ENCODE measurements at places on chromosomes 4 and X.

GRCh38 chr4:145580906-145581305 lies 38.3 kb upstream of the MMAA start:
- H3K27ac ChIP-seq = no peak overlapping the region
- H3K36me3 ChIP-seq = no peaks in the 10 kb centered on the region
- DNase-seq = peak; percentile 56

GRCh38 chr4:17339376-17339775 lies 172.5 kb downstream of the QDPR start:
- H3K27me3 ChIP-seq = no peaks in the 10 kb centered on the region
- no peak overlapping the region for H3K27ac ChIP-seq
- H3K36me3 ChIP-seq = no peaks in the 10 kb centered on the region
- H3K4me1 ChIP-seq = no peaks in the 10 kb centered on the region

DNA sequence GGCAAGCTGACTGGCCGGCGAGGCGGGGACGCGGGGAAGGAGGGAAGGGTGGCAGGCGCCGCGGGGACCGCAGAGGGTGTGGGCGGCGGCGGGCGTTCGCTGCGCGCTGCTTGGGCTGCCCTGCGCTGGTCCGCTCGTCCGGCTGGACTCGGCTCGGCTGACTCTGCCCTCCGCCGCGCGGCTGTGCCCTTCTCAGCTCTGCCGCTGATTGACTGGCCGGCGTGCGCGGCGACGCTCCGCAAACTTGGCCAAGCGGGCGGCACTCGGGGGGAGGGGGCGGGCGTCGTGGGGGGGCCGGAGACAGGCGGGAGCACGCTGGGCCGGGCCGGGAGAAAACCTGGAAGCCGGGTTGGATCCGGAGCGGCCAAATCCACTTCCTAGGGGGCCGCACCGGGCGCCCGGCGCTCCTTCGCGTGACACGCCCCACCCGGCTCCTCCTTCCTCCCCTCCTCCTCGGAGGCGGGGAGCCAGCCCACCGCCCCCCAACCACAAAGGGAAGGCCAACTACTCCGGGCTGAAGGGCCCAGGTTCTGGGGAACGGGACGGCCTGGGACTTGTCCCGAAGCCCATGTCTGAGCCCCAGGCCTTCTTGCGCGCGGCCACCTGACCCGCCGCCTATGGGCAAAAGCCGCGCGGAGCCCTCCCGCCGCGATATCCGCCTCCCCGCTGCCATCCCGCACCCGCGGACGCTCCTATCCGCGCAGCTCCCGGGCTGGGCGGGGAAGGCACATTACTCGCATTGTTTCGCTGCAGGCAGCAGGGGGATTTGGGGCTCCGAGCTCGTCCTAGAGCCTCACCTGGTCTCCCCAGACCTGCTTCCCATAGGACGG lies at the start of gene GPC4:
GPC4 (minus strand) TSS at position 214 of the 830 bp plus-strand sequence. CDS start 524 bp downstream, outside the sequence.
- no peaks in the 10 kb centered on the region for H3K4me1 ChIP-seq
- H3K27me3 ChIP-seq = no peaks in the 10 kb centered on the region
- DNase-seq = peak; percentile 56
- H3K36me3 ChIP-seq = no peaks in the 10 kb centered on the region

DNA sequence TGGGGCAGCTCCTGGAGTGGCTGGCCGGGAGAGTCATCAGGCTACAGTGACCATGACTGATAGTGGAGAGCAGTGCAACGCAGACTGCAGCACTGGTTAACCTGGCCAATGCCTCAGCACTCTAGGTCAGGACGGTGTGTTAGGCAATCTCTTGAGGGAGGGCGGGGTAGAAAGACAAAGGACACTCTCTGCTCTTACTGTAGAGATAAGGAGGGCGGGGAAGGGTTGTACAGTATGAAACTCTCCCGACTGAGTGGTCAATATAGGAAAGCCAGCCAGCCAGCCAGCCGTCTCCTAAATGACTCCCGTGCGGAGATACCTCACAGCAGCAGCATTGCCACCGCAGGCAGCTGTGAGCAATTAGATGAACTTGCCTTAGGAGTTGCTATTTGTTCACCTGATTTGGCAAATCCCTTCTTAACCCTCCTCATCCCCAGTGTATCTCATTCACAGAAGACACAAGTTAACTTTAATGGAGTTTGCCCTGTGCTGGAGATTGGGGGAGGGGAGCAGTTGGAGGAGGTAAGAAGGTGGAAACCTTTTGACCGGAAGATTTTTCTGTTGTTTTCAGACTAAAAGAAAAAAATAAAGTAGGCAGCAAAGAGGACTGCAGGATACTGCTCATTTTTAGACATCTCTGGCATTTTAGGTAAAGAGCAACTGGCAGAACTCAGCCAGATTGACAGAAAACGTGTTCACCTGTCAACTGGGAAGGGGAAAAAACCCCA lies 330.5 kb downstream of the HNRNPD start:
- no peak for DNase-seq
- no peaks in the 10 kb centered on the region for H3K36me3 ChIP-seq
- H3K4me3 ChIP-seq = peak overlapping the region; percentile 39
- H3K27me3 ChIP-seq = no peaks in the 10 kb centered on the region

- H3K27ac ChIP-seq = no peak overlapping the region
- no peaks in the 10 kb centered on the region for H3K4me1 ChIP-seq
- no peaks in the 10 kb centered on the region for H3K36me3 ChIP-seq
- no peak for DNase-seq
These were observed 56.2 kb downstream of the CD99L2 start for GRCh38 chrX:150842198-150842685.

- no peak for DNase-seq
- H3K36me3 ChIP-seq = no peaks in the 10 kb centered on the region
- H3K27me3 ChIP-seq = no peaks in the 10 kb centered on the region
- no peak overlapping the region for H3K27ac ChIP-seq
- H3K4me1 ChIP-seq = no peaks in the 10 kb centered on the region
- H3K4me3 ChIP-seq = no peak overlapping the region
These were observed 117.0 kb downstream of the CHRDL1 start for GRCh38 chrX:110678591-110678990.

DNA sequence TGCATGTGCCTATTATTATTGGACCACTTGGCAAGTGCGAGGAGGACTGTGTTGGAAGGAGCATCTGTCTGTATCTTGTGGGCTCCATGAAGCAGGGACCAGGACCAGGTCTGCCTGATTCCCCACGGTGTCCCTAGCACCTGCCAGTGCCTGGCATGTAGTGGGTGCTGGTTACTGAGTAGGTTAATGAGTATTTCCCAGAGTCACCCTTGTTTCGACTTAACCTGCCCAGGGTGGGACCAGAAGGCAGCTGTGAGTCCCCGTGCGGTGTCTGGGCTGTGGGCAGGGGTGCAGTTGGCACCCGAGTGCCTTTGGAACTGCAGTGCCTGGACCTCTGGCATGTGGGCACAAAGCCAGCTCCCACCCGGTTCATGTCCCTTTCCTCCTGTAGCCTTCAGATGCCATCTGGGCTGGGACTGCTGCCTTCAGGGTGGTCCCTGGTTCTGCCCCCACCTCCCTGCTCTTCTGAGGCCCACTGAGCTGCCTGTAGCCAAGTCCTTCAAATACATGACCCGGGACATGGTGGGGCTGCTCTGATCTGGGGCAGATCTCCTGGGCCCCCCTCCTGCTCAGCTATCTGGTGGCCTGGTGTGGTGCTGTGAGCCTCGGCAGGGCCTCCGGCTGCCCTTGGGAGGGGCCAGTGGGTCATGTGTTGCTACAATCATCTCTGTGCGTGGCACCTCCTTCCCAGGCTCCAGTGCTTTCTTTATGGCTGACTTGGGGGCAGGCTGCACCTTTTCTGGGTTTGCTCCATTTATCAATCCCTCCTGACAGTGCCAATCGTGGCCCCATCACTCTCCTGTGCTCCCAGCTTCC lies 53.0 kb upstream of the SORCS2 start:
- no peak overlapping the region for H3K27ac ChIP-seq
- no peaks in the 10 kb centered on the region for H3K4me1 ChIP-seq
- no peaks in the 10 kb centered on the region for H3K27me3 ChIP-seq
- no peak for DNase-seq
- H3K36me3 ChIP-seq = no peaks in the 10 kb centered on the region
- no peak overlapping the region for H3K4me3 ChIP-seq

- no peak for DNase-seq
- no peaks in the 10 kb centered on the region for H3K4me1 ChIP-seq
- H3K36me3 ChIP-seq = no peaks in the 10 kb centered on the region
- H3K4me3 ChIP-seq = no peak overlapping the region
- H3K27me3 ChIP-seq = no peaks in the 10 kb centered on the region
These were observed 119.2 kb upstream of the EDNRA start for GRCh38 chr4:147361726-147362125.

Measured in prostate gland (tissue), 2 donors.